ENCODE measurements at places on chromosomes 1 and 21. TPM values are rescaled to one million over a fixed set of nuclear protein-coding genes. Genes with fewer than 3 reads are reported as not detected.

GRCh38 chr1:12426030-12426429 is 192.0 kb downstream of the DHRS3 start:
- no peak for DNase-seq

GRCh38 chr1:227776331-227776771 is 39.1 kb upstream of the PRSS38 start:
- DNase-seq, result no peak

DNA sequence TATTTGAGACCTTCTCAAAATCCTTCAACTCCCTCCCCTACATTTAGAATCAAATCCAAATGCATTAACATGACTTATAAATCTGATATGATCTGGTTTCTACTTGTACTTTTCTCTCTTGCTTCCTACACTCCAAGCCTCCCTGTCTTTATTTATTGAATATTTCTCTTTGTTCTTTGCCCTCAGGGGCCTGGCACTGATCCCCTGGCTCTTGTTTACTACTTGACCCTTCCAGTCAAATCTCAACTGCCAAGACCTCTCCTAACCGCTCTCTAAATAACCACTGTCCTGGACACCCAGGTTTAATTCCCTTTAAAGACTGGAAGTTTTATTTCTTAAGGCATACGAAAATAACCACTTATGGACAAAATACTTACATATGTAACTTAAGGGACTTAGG is 248.9 kb downstream of the CHRM3 start:
- DNase-seq, result no peak

GRCh38 chr1:29365906-29366670 is 129.8 kb downstream of the PTPRU start:
- no peak for DNase-seq

DNA sequence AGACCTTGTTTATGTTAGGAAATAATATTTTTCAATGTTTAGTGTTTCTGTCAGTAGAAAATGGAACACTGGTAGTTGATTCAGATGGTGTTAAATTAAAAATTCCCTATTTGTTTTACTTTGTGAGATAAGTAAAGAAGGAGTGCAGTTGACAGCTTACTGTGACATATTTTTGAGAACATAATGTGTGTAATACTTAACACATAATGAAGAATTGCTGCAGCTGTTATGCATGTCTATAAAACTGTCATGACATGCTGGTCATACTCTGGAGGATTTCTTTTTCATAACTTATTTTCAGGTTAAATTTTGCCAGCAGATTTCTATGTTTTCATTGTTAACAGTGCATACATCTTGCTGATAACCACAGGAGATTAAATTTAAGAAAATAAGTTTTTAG is 296.1 kb downstream of the CTH start:
- no peak for DNase-seq

- DNase-seq, result no peak
Measured at GRCh38 chr1:36482724-36483388, at the start of gene CSF3R. Gene CSF3R (minus strand): TSS chr1:36482913. CDS start chr1:36479496, 3,417 bp downstream.

DNA sequence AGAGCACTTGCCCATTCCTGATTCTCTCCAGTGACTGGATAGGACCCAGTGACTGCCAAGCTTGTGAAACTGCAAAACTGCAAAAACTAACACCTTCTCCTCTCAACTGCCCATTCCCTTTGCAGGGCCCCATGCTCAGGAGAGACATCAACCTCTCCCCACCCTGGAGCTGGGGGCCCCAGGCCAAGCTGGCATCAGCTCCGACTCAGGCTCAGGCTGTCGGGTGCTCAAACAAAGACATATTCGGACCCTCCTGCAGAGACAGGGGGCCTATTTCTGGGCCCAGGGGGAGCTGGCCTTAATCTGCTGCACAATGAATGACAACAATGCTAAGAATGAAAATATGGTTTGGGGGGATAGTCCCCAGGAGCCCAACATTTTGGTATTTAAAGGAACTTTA is 11.8 kb downstream of the LMX1A start:
- DNase-seq, result no peak

GRCh38 chr21:39189857-39190604 is 6.8 kb upstream of the PSMG1 start:
- DNase-seq, result no peak

DNA sequence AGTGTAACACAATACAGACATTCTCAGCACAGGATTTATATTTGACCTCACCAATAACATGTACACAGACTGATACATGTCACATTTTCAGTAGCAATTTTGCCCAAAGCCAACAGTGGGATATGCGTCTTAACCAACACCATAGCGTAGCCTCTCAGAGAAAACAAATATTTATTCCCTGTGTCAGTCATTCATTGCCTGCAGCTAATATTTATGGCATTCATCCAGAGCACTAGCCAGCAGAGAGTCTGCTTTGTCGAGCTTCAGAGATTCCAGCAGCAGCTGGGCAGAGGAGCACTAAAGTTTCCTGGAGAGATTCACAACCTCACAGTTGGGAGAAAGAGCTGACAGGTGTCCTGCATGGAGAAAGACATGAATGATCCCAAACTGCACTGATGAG is 400.7 kb upstream of the DAB1 start:
- DNase-seq, result no peak

GRCh38 chr21:45266518-45267389 is 20.9 kb downstream of the POFUT2 start:
- DNase-seq, result peak; percentile 40

DNA sequence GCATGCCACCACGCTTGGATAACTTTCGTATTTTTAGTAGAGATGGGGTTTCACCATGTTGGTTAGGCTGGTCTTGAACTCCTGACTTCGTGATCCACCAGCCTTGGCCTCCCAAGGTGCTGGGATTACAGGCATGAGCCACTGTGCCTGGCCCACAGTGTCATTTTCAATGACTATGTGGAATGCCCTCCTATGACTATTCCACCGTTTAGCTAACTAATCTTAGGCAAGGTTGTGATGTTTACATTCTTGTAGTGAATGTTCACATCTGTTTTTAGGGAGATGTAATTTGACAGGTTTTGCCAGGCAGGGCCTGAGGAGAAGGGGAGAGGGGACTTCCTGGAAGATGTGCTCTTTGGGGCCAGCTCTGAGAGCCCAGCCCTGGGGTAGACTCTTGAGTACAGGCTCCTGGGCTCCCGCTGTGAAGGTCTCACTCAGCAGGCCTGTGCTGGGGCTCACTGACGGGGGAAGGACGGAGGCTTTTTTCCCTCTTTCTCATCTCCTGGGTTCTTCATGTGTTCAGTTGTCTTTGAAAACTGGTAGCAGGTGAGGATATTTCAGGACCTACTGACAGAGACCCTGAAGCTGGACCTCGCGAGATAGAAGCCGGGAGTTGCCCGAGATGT is 13.2 kb downstream of the COQ8A start:
- no peak for DNase-seq

DNA sequence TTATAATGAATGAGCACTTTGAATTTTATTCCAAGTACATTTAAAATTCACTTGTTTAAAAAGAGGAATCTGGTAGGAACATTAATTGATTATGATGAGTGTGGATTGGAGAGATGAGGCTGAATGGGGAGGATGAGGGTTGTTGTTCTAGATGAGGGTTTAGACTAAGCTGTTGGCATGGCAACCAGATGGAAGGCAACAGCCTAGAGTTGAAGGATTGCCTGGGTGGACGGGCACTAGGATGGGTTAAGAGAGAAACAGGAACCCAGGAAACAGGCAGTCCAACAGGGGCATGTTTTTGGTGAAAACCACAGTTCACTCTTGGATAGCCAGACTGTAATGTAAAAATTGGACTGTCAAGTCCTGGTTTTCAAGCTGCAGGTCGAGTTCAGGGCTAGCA is 125.5 kb downstream of the CHRM3 start:
- no peak for DNase-seq

- no peak for DNase-seq
Measured at GRCh38 chr1:10402729-10403274, 3.9 kb downstream of the PGD start.

DNA sequence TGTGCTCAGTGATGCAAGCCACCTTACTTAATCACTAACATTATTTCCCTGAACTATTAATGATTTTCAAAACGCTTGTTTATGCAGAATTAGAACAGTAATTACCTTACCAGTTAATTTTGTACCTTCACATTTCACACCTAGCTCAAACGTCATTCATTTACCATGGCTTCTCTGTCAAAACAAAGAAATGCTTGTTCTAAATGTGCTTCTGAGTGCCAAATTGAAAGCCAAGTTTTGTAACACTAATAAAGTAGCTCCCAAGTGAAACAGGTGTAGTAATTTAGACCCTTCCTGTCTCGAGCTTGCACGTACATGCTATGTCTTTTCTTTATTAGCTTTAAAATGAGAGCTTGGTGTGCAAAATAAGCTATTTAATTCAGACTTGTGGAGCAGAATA is 533.7 kb upstream of the PKN2 start:
- DNase-seq, result no peak

DNA sequence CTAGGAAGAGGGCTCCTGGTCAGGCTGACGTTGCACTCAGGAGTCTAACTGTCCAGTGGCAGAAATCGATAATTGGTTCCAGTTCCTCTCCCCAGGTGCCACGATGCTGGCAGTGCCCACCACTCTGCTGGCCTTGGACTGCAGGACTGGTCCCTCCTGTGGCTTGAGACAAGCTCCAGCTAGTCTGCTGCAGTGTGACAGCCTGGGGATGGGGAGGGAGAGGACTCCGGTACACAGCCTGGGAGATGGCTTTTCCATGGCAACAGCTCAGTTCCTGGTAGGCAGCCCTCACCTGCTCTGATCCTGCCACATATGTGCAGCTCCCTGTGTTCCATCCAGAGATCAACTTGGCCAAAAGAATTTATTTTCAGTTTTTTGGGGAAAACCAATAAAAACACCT is 239.3 kb downstream of the KCNJ6 start:
- DNase-seq, result no peak

DNA sequence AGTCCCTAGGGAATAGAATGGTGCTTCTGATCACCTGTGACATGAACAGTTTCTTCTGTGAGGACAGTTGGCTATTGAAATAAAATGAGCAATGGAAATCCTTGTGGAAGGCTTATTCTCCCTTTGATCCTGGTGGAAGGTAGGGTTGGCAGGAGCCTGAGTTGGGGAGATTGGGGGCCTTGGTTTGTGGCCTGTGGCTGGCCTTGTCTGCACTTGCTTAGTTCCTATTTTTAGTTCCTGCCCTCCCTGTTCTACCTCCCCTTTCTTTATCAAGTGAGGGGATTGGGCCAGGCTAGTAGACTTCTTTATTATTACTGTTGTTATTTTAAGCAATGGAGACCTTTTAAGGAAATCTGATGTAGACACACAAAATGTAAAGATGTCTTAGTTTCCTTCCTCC is 8.2 kb downstream of the DMRTB1 start:
- DNase-seq, result no peak

DNA sequence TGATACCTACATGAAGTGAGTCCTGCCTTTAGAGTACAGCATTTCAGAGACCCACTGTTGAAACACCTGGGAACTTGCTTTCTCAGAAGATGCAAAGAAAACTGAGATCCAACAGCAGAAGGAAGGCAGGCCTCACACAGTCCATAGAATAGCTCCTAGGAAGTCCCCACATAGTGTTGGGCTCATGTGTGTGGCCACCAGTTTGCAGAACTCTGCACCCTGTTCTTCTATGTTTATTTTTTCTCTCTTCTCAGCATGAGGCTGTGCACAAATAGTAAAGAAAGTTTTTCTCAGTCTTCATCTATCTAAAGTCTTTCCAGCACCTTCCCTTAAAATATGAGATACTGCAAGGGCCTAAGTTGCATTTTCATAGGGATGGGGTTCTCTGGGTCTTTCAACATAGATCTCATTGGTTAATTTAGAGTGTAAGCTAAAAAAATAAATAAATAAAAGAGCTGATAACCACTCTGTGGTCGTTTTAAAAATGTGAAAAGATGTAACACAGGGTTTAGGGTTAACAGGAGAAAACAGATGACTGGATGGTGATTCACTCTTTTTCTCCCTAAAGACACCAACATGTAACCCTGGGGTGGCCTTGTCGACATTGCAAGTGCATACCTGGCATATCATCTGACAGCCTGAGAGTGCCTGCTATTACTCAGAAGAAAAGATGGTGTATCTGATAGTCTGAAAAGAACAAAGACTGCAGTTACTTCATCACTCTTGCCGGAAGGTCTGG is 94.6 kb downstream of the ZC3H11B start:
- DNase-seq, result no peak

- DNase-seq, result peak; percentile 75
Measured at GRCh38 chr1:153404768-153405167, 11.6 kb upstream of the S100A7A start.

DNA sequence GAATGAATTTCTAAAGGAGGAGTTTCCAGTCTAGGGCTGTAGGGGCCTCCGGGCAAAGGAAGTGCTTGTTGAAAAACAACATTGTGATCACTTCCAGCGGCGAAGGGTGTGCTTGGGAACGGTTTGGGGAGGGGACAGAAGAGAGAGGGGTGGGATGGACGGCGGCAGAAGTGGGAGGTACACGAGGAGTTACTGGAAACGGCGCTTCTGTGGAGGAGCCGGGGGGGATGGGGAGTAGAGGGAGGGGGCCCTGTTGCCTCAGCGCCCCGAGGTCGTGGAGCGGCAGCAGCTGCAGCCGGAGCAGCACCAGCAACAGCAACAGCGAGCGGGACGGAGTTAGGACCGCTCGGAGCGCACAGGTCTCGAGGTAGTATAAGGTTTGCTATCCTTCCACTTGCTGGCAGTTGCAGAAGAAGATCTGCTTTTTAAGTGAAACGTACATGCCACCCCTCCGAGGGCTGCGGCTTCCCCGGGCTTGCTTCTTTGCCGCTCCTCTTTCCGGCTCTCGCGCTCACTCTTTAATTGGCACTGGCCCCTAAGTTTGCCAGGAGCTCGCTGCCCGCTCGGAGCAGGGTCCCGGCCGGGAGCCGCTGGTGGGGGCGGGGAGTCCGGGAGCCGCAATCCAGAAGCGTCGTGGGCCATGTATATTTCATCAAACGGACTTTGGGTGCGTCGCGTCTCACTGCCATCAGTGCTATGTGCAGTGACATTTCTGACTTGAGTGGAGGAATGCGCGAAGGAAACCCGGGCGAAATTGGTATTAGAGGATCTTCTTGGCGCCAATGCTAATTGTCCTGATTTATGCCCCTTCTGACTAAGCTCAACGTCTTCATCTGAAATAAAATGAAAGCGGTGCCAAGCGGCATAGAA is 771 bp upstream of the NTNG1 start:
- peak; percentile 24 for DNase-seq

Gene OR2L3
- total RNA-seq, result not detected

Gene S100A7
- total RNA-seq, result not detected

Gene INSRR
- total RNA-seq, result not detected

Gene KDF1
- total RNA-seq, result 0.25 TPM

Gene THEMIS2
- total RNA-seq, result 17.5 TPM

Gene C4BPA
- not detected for total RNA-seq
